Fibroblast of skin of scalp (primary cell): ENCODE measurements at places on chromosomes 1 and 21.

DNA sequence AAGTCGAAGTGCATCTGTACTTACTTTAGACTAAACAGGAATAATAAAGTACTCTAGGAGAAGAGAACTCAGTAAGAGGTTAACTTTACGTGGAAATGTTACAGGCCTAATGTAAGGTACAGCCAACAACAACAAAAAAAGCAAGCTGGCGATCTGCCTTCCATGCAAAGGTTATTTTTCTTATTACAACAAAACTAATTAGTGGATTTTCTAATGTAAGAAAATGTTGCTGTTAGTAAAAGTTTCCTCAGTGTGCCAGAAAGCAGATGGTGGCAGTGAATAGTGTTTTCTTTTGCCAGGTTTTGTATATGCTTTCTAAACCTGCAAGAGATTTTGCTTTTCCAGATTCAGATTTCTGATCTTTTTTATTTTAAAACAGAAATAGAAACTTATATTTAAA is 179.2 kb downstream of the NFIA start:
- DNase-seq: no peak

- DNase-seq: no peak
Observed at GRCh38 chr1:40980068-40980452, 564 bp downstream of the CTPS1 start.

DNA sequence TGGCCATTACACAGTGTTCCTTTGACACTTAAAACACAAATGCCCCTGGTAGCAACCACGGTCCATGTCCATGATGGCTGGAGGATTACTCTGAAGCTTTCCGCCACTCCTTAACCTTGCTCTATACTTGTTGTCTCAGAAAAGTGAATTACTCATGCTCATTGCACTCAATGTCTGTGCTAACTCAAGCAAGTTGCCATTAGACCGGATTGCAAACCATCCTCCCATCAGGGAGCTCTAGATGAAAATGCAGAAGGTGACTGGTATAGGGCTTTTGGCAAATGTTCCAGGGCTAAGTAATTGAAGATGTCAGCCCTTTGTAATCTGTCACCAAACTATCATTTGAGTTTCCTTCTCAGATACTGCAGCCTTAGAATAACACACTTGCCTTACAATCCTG is 1288.3 kb upstream of the B3GALT2 start:
- DNase-seq: peak; percentile 25

DNA sequence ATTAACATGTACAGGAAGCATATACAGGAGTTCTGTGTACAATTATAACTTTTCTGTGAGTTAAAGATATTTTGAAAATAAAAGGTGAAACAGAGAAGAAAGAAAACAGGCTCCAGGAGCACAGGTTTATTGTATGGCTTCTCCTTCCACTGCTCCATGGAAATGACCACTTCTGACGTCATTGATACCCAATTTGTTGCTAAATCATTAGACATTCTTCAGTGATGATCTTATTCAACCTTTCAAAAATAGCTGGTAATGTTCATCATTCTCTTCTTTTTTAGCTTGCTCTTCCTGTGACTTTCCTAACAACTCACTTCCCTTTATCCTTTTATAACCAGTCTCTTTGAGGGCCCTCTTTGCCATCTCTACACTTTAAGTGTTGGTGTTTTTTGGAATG is 77.8 kb downstream of the KCNK2 start:
- peak; percentile 41 for DNase-seq

- DNase-seq: no peak
Observed at GRCh38 chr1:156422602-156423091, 53.6 kb downstream of the RHBG start.

DNA sequence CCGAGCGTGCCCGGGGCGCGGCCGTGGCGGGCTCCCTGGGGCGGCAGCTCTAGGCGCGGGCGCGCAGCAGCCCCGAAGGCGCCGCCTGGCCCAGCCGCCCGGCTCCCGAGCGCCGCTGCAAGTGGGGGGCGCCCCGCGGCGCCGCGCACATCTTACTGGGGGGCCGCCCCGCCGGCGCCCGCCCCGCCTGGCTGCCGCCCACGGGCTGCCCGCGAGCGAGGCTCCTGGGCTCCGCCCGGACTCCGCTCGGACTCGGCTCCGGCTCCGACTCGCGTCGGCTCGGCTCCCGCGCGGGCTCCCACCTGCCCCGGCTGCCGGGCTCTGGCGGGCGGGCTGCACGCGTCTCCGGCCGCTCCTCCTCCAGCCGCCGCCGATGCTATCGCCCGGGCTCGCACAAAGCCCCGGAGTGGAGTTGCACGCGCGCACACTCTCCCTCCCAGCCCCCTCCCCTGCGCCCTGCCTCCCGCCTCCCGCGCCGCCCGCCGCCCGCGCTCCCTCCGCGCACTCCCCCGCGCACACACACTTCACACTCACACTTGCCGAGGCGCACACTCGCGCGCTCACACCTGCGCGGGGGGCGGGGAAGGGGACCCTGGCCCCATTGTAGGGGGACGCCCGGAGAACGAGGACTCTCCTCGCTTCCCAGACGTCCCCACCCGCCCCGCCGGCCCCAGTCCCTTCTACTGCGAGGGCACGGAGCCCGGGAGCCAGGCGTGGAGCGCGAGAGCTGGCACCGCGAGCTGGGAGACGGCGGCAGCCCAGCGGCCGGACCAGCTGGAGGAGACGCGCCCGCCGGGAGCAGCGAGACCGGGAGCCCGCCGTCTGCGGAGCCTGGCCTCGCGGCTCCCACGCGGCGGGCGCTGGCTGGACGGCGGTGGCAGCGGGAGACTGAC is at the start of gene GRIK3:
Gene GRIK3 (minus strand): TSS at position 395 of the 893 bp plus-strand sequence. CDS start 407 bp downstream, outside the sequence.
- DNase-seq: no peak

- no peak for DNase-seq
Observed at GRCh38 chr1:204495078-204495753, 611 bp upstream of the PIK3C2B start.

DNA sequence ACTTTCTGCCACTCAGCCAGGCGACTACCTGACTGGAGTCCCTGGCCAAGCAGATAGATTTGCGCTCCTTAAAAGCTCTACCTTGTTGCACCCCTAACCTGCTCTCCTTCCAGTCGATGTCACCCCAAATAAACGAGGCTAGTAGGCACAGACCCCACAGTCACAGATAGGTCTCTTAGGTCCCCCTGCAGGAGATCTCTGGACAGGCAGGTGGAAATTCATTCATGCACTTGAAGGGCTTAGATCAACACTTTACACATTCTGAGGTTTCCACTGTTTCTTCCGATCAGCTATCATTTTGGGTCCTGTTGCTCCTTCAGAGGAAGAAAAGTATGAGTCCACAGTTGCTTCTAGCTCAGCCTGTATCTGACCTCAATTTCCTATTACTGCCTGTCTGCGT is 272.6 kb upstream of the FMN2 start:
- no peak for DNase-seq

- DNase-seq: no peak
Observed at GRCh38 chr1:107273515-107273914, 132.7 kb downstream of the NTNG1 start.

GRCh38 chr1:19938472-19938871 is 15.1 kb upstream of the PLA2G2E start:
- no peak for DNase-seq

- DNase-seq: no peak
Observed at GRCh38 chr1:210300923-210301614, 27.6 kb upstream of the HHAT start.

GRCh38 chr1:247452447-247453039 is 5.4 kb downstream of the OR2B11 start:
- no peak for DNase-seq

DNA sequence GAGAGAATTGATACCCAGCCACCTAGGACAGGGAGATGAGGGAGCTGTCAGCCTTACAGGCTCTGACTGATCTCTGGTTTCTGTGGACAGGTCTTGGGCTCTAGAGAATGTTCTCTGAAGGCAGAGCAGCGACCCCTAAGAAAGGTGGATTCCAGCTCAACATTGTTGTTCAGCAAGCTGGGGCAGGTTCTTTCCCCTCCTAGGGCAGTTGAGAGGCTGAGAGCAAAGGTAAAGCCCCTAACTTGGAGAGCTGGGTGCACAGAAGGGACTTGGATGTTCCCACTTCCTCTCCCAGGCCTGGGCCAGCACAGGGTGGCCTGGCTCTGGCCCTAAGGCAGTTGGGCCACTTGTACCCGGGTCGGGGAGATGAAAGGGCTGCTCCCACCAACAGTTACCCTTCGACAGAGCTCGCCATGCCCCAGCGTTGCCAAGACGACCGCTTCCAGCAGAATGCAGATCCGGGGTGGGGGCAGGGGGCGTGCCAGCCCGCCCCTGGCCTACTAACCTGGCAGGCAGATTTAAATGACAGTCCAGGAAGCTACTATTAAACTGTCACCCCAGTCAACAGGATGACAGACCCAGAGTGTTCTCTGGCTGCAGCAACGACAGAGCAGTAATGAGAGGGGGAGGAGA is 31.6 kb downstream of the LRP8 start:
- no peak for DNase-seq

DNA sequence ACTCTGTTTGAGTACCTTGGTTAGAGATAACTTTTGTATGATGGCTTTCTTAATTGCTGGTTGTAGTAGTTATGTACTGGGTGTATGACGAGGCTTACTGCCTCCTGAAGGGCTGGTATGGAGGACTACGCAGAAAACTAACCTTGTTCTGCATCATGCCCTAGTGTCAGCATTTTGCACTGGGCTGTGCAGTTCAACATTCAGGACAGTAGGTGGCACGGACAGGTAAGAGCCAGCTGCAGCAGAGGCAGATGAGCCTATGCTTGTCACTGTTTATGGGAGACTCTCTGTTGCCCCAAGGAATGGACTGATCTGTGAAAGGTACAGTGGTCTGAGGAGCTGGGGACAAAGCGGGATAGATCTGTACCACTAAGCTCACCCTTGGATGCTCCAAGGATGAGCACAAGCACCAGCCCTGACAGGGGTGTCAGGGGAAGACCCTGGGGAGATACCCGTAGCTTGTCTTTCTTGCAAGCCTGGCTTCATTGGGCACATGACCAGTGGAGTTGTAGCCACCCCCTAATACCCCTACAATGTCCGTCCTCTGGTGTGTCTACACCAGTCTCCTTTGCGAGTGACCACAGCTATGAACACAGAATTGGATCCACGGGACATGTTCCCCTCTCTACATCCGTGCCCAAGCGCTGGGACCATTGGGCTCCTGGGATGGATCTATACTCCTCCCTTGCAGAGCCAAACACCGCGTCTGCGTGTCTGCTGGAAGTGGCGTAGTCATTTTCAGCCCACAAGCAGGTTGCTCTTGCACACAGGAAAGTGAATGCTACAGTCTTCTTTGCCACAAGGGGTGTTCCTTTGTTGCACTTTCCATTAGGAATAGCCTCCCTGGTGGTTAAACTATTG is 51.1 kb upstream of the CFHR3 start:
- DNase-seq: no peak

- DNase-seq: no peak
Observed at GRCh38 chr1:161784968-161785367, 18.8 kb downstream of the ATF6 start.

DNA sequence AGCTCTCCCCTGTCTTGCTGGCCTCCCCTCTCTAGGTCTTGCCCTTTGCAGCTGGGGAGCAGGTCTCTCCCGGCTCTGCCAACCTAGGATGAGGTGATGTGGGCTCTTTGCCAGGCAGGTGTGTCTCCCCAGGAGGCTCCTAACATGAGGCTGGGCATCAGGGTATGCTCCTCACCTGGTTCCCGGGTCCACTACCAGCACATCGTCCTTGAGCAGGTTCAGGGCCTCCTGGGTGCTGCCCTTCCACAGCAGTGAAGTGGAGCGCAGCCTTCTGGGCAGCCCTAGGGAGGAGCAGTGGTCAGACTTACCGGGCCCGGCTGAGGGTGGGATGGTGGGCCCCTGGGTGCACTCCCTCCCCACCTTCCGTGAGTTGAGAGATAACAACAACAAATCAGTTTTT is 17.5 kb downstream of the LACTBL1 start:
- no peak for DNase-seq

- peak; percentile 62 for DNase-seq
Observed at GRCh38 chr1:116693759-116694480, 26.4 kb upstream of the IGSF3 start.

DNA sequence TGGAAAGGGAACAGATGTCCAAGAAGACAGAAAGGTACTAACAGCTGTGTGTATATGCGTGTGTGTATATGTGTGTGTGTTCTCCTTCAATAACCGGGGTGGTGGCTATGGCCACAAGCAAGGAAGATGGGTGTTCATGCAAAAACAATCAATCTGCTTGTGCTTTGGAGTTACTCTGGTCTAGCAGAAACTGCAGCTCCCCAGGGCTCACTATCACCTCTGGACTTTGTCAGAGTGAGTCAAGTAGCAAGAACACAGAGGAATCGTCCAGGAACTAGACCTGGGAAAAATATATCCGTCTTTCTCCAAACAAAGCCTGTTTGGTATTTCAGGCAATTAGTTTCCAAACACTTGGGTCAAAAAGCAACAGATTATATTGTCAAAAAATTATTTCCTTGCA is 68.6 kb downstream of the GNG12 start:
- DNase-seq: no peak

DNA sequence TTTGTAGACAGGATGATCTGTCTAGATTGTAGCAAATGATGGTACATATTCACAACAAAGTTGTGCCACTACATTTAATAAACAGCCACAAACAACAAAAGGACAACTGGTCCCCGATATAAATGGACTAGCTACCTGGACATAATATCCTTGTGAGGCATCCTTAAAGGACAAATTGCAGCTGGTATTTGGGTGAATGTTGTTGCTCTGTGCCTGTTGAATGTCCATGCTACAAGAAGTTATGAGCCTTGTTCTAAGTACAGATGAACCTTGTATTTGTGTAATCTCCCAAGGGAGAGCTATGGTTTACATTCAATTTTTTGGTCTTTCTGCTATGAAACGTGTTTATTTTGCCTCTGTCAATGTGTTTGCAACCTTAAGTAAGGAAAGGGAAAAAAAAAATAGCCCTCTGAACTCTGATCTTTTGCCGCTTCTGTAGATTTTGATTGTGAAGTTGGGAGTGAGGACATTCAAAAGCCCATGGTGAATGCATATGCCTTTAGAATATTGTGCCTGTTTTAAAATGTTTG is 26.5 kb downstream of the SFT2D2 start:
- DNase-seq: no peak

- no peak for DNase-seq
Observed at GRCh38 chr1:157994704-157995582, 1.5 kb downstream of the KIRREL1 start.

DNA sequence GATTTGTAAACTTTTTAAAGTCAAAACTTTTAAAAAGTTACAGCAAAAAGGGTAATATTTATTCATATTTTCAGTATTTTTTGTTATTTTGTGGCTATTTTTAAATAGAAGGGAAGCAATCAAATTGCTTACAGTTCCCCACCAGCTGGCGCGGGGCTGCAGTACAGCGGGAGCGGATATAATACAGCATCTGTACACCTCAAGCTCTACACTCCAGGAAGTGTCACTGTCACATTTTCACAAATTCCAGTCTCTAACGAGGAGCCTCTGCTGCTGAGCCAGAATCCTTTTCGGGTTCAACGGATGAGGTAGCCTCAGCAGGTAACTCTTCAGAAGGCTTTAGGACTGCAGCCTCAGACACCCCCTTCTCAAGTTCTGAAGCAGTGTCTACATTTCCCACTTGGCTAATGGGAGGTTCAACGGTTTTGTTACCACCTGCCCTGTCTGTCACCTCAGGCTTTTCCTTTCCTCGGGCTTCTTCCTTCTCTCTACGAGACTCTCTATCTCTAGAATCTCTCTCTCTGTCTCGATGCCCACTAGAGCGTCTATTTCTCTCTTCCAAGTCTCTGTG is 11.7 kb downstream of the SOD1 start:
- no peak for DNase-seq

- no peak for DNase-seq
Observed at GRCh38 chr1:161914595-161914994, 109.1 kb downstream of the OLFML2B start.
